ENCODE measurements at places on chromosomes 4 and X.

DNA sequence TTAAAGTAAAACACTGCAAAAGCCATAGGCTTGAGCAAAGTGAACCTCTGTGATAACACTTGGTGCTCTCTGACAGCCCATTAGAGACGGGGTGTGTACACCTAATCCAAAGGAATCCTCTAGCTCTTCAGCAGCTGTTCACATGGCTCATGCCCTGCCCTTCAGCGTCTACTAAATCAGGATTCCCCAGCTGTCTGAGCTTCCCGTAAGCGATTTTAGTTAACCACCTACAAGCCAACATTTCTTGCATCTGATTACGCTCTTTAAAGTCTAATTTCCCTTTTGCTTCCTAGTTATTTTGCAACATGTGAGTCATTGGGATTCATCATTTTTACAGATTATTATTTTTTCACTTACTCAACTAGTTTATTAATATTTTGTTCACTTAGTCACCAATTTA lies 6.5 kb downstream of the DMD start:
- no peak for DNase-seq

DNA sequence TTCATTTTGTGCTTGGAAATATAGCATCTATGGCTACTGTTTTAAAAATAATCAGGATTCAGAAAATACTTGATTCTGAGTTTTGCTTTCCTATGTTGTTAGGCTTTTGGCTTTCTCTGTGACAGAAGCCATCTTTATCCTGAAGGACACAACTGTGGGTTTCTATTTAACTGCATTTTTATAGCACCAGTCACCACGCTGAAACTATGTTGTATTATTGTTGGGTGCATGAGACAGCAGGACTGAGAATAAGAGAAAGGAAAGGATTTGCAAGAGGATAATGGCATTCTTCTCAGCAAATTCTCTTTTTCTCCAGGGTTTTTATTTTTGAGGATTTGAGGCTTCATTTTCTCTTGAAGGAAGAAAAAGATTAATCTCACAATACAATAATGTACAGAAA lies 10.1 kb upstream of the NEUROG2 start:
- no peak for DNase-seq

DNA sequence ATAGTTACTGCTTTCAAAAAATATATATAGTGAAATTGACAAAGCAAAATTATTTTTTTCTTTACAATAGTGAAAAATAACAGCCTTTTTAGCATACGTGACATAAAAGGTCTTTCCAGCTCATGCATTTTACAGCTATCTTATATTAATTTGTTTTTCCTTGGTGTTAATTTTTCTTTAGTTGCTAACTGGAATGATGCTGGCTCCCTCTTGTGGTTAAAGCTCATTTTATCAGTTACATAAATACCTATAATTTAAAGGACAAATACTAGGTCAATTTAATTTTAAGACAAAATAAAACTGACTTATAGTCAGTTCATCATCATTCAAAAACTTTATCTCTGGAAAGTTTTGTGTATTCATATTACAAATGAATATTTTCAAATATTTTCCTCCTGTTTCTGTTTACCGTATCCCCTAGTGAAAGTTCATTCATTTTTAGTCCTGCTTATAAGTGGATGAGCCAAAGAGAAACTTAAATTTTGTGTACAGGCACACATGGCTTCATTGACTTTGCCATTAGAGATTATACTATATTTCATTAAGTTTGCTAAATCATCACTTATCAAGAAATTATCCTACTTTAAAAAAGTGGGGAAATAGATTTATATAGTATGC lies 9.9 kb upstream of the ANAPC4 start:
- no peak for DNase-seq

GRCh38 chr4:70177090-70177489 lies 18.4 kb upstream of the ODAM start:
- DNase-seq = no peak

GRCh38 chr4:113952452-113953029 lies 26.9 kb downstream of the ARSJ start:
- no peak for DNase-seq

DNA sequence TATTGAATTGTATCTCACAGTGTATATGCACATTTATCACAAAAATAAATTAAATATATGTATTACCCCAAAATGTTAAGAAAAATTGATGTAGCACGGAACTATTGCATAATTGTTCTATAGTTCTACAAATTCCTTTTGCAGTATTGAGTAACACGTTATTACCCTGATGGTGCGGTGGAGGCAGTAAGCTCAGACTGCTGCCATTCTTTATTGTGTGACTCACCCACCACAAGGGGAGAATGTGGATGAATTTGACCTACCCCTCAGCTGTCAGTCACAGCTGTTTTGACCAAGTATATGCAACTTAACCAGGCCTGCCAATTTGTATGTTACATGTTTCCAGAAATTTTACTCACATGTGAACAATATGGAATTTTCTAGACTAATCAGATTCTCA lies 506.6 kb downstream of the SH3BGRL start:
- no peak for DNase-seq
